ENCODE measurements at places on chromosomes 7 and 10. TPM values are rescaled to one million over a fixed set of nuclear protein-coding genes. Genes with fewer than 3 reads are reported as not detected.

The CYP3A4 gene
- polyA plus RNA-seq, result not detected

The UTF1 gene
- polyA plus RNA-seq, result not detected

The CTAGE4 gene
- polyA plus RNA-seq, result 0.04 TPM

The ZNF853 gene
- 0.49 TPM for polyA plus RNA-seq

The NAT16 gene
- polyA plus RNA-seq, result not detected

The CCL26 gene
- polyA plus RNA-seq, result not detected

DNA sequence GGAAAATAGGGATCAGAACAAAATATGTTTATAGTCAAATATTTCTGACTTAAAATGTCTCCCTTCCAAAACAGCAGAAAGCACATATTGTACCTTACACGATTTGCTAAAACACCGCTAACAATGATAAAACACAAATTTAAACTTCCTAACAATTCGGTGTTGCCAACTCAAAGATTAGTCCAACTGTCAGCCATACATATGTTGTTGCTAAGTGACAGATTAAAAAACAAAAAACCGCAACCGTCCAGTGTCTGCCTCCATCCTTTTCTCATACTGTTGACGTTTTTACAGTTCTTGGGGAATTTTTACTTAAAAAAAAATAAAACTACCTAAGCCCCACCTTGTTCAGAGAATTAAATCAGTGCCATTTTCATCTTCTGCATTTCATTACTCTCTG is 118.0 kb downstream of the RAB11FIP2 start:
- no peak for DNase-seq

DNA sequence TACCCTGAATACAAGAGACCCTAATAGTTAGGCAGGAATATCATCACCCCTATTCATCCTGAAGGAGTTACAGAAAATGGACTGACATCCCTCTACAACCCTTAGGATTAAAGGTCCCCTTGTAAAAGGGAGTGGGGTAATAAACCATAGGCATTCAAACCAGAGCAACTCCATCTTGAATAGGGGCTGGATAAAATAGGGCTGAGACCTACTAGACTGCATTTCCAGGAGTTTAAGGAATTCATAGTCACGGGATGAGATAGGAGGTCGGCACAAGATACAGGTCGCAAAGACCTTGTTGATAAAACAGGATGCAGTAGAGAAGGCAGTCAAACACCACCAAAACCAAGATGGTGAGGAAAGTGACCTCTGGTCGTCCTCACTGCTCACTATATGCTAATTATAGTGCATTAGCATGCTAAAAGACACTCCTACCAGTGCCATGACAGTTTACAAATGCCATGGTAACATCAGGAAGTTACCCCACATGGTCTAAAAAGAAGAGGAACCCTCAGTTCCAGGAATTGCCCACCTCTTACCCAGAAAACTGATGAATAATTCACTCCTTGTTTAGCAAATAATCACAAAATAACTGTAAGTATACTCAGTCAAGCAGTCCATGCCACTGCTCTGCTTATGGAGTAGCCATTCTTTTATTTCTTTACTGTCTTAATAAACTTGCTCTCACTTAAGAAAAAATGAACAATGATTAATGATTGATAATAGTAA is 37.2 kb downstream of the CUBN start:
- no peak for DNase-seq

DNA sequence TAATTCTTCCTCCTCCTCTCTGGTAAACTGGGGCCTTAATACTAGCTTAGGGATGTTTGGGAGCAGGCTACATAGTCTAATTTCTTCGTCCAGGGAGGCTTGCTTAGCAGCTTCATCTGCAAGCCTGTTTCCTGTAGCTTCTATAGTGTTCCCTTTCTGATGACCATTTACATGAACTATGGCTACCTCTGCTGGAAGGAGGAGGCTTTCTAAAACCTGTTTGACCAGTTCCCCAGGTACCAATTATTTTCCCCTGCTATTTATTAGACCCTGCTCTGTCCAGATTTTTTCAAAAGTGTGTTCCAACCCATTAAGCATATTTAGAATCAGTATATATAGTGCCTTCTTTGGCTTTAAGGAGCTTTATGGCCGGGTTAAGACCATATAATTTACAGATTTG is 38.8 kb upstream of the DNAH11 start:
- no peak for DNase-seq

DNA sequence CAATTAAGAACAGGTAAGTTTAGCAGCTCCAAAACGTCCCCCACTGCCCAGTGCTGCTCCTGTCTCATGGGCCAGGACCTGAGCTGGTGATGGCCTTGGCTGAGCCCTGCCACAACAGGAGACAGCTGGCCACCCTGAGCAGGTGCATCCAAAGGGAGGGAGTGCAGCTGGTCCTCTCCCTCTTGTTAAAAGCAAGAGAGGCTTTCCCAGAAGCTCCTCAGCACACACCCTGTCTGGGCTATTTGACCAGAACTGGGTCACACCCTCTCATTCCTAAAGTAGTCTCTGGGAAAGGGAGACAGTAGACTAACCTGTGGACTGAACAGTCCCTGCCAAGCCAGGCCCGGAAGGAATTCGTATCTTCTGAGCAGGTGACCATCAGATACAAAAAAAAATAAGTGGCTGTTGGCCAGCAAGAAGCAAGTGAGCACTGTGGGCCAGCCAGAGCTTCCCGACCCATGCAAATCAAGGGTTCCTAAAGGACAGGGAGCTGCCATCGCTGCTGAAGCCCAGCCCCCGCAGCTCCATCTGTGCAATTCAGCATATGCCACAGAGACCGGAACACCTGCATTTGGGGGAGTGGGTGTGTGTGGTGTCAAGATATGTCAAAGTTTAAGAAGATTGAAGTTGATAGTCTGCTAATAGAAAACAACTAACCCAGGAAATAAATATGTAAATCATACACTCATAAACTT is 2.1 kb upstream of the TMEM72 start:
- DNase-seq, result no peak

- DNase-seq, result no peak
These were observed 236.0 kb downstream of the TNS3 start for GRCh38 chr7:47345857-47346298.

DNA sequence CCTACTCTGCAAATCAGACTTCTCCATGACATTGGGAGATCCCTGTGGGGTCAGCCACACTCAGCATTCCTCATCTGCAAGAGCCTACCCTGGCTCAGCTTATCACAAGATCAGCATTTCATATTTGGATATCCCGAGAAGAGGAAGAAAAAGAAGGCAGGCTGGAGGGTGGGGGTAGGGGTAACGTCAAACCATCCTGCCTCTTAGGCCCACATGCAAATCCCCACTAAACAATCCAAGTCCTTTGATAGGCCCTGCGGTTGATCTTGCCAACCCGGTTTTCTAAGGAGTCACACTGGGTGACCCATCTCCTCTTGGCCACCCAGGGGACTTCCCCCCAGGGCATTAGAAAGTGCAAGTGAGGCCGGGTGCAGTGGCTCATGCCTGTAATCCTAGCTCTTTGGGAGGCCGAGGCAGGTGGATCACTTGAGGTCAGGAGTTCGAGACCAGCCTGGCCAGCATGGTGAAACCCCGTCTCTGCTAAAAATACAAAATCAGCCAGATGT is 128.0 kb upstream of the CALN1 start:
- no peak for DNase-seq

DNA sequence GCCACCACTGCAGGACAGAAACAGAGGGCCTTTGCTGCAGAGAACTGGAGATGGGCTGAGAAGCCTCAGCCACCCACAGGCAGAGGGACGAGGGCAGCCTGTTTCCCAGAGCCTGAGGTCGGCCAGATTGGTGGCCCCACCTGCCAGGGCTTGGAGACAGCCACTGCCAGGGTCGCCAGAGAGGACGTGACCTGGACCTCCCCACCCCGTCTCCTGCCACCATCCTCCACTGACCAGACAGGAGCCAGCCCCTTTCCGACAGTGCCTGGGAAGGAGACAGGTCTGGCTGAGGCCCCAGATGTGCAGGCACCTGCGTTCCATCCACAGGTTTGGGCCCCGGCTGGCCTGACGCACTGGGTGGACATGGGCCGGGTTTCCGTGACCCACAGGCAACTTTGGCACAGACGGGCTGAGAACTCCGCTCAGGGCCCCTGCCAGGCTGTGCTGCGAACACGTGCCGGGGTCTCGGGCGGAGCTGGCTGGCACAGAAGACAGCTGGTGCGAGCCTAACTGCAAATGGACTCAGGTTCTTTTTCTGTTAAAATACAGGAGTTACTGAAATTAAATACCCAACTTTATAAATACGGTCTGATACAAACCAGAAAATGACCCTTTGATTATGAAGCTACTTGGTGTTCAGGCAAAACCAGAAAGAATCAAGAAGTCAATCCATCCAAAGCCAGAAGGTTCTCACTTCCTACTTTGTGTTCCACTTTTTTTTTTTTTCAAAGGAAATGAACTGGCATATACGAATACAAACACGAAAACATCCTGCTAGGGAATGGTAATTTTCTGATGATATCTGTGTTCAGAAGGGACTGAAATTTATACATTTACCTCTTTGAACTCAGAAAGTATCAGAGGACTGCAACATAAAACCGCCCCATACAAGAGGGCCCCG is 6.9 kb downstream of the COX19 start:
- DNase-seq, result no peak

DNA sequence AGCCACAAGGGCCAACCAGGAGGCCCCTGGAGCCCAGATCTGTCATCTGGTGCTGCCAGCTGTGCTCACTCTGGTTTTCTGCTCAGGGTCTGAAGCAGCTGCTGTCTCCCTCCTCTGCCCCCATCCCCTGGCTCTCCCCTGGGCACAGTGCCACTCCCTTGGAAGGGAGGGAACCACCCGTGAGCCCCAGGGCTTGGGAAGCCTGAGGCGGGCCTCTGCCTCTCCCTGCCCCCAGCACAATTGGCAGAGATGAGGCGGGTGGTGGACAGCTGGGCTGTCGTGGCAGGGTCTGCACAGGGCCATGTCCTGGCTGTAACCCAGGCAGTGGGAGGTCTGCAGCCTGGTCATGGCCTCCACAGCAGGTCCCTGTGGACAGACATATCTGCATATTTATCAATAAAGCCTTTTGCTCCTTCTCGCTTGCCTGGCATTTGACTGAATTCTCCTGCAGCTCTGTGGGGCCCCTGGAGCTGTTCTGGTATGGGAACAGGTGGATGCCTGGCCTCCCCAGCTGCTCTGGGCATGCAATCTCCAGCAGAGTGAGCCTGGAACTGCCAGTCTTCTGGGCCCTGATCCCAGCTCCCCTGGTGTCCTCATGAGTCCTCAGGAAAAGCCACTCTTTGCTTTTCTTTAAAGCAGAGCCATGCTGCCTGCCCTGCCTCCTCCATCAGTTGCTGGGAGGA is 1.6 kb upstream of the ANKRD2 start:
- no peak for DNase-seq

DNA sequence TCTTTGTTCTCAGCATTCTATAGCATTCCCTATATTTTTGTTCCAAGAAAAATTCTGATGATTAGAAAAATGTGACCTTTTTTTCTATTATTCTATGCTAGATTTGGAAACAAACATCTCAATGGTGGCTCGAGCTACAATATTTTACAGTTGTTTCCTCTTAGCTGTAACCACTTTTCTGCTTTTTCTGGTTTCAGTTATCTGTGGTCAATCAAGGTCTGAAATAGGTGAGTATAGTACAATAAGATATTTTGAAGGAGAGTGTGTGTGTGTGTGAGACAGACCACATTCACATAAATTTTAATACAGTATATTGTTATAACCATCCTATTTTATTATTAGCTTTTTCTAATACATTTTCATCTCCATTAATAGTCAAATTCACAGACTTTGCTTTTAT is 564.5 kb upstream of the GHITM start:
- no peak for DNase-seq

- peak; percentile 27 for DNase-seq
These were observed 82.1 kb downstream of the SLC37A3 start for GRCh38 chr7:140316165-140316661.

Data from endothelial cell of umbilical vein (primary cell).